Left cardiac atrium (tissue), 4 donors: ENCODE measurements at places on chromosomes 2 and 18. TPM values are rescaled to one million over a fixed set of nuclear protein-coding genes. Genes with fewer than 3 reads are reported as not detected.

The CIDEA gene
- 11.4 TPM for total RNA-seq

The HOXD11 gene
- not detected for total RNA-seq

The NCKAP1 gene
- total RNA-seq = 104 TPM

The RAD51AP2 gene
- total RNA-seq = 0.16 TPM

The CCDC121 gene
- total RNA-seq = 5.4 TPM
